GM23248 (cell line): ENCODE measurements at places on chromosomes 11 and 22.

GRCh38 chr11:44911029-44911814 is 39.5 kb downstream of the TP53I11 start:
- peaks cover 8% of the 10 kb centered on the region for H3K27me3 ChIP-seq
- H3K36me3 ChIP-seq: no peaks in the 10 kb centered on the region
- DNase-seq: peak; percentile 86
- no peaks in the 10 kb centered on the region for H3K4me1 ChIP-seq

DNA sequence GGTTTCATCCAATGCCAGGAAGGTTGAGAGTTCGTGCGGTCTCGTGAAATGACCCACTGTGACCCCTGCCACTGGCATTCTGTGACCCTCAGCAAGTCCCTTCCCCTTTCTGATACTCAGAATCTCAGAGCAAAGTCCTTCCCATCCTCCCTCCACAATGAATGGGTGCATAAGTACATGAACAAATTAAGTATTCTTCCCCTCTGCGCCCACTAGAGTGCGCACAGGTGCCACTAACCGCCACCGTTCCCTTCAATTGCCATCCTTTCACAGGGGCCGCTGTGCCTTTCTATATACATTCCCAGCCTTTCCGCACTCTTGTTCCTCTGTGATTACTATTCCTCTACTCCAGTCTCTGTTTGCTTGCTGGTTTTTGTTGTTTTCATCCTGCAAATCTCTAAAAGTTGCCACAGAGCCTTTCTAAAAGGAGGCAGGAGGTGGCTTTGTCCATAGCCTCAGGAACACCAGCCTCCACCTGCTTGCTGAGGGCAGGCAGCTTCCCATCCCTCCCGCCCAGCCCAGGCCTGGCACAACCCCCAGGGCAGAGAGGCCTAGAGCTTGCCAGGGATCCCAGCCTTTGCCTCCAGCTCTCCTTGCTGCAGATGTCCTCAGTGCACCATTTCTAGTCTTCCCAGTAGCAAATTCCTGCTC is 6.7 kb upstream of the AP1B1 start:
- no peaks in the 10 kb centered on the region for H3K27me3 ChIP-seq
- no peaks in the 10 kb centered on the region for H3K36me3 ChIP-seq
- peak; percentile 83 for DNase-seq

- H3K4me1 ChIP-seq: peaks cover 50% of the 10 kb centered on the region
- peak overlapping the region; percentile 72 for H3K27ac ChIP-seq
- DNase-seq: peak; percentile 22
- H3K27me3 ChIP-seq: no peaks in the 10 kb centered on the region
- peaks cover 16% of the 10 kb centered on the region; the same call in 1 of the 2 replicates for H3K36me3 ChIP-seq
Measured at GRCh38 chr22:37753746-37754145, 54.0 kb upstream of the GCAT start.

- H3K36me3 ChIP-seq: no peaks in the 10 kb centered on the region
- no peak overlapping the region for H3K27ac ChIP-seq
- peaks cover 6% of the 10 kb centered on the region; the same call in 1 of the 2 replicates for H3K4me1 ChIP-seq
- H3K27me3 ChIP-seq: no peaks in the 10 kb centered on the region
- H3K4me3 ChIP-seq: peak overlapping the region; percentile 92
- peak; percentile 74 for DNase-seq
Measured at GRCh38 chr11:63769042-63769713, 603 bp upstream of the ZFTA start.

DNA sequence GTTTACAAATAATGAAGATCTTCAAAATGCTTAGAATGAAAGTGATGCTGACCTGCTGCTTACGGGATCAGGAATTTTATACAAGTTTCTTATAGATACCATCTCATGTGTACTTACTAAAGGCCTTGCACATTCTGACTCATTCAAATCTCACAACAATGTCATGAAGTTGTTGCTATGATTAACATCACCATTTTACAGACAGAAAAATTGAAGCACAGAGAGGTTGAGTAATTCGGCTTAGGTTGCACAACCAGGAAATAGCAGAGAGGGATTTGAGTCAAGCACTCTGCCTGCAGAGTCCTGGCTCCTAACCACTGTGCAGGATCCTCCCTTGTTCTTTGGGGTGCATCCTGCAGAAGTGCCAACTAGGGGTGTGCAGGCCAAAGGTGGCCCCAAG is 471.9 kb downstream of the MIAT start:
- DNase-seq: peak; percentile 84
- peaks cover 44% of the 10 kb centered on the region for H3K4me1 ChIP-seq
- H3K27me3 ChIP-seq: no peaks in the 10 kb centered on the region
- peak overlapping the region; percentile 63 for H3K27ac ChIP-seq
- H3K36me3 ChIP-seq: no peaks in the 10 kb centered on the region

DNA sequence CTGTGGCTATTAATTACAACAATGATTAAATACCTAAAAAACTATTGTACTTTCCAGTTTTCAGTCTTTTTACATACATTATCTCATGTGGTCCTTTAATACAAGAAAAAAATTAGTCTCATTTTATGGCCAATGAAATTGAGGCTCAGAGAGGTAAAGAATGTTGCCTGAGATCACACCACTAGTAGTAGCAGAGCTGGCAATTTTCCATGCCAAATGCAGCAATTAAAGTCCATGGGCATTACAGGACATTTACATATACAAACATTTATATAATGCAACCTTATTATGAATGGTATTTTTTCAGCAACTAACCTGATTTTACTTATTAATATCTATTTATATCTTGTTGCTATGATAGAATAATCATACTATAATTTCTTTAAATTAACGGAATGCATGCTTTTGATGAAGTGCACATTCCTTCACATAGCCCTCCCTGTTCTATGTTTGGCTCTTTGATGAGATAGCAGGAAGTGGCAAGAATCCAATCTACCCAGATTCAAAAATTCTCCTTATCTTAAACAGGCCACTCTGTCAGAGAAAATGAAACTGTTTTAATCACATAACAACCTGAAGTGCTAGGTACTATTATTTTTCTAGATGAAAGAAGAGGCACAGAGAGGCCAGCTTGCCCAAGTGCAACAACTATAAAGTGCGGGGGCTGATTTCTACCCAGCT is 120.9 kb upstream of the LDLRAD3 start:
- H3K36me3 ChIP-seq: no peaks in the 10 kb centered on the region
- DNase-seq: no peak
- H3K27me3 ChIP-seq: no peaks in the 10 kb centered on the region
- H3K4me1 ChIP-seq: no peaks in the 10 kb centered on the region
- no peak overlapping the region for H3K4me3 ChIP-seq
- H3K27ac ChIP-seq: no peak overlapping the region

GRCh38 chr22:30447656-30448055 is 22.1 kb downstream of the MTFP1 start:
- no peak for DNase-seq
- no peak overlapping the region for H3K4me3 ChIP-seq
- no peaks in the 10 kb centered on the region for H3K27me3 ChIP-seq
- no peaks in the 10 kb centered on the region for H3K36me3 ChIP-seq

DNA sequence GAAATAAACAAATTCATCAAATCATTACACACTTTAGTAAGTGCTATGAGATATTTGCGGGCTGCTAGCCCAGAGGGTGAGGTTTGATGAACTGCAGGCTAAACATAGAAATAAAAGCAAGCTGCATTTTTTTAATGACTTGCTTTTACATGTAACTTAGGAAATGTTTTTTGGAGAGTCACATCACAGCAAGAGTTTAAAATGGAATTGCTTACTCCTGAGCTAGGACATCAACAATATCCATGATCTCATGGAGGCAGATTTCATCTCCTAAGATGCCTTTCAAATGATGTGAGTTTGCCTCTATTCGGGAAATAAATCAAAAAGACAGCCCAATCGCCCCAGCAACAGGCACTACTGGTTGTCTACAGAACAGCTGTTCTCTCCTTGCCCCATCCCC is 73.4 kb upstream of the CD44 start:
- H3K27me3 ChIP-seq: no peaks in the 10 kb centered on the region
- H3K27ac ChIP-seq: peak overlapping the region; percentile 73
- no peak overlapping the region for H3K4me3 ChIP-seq
- peaks cover 34% of the 10 kb centered on the region for H3K4me1 ChIP-seq

DNA sequence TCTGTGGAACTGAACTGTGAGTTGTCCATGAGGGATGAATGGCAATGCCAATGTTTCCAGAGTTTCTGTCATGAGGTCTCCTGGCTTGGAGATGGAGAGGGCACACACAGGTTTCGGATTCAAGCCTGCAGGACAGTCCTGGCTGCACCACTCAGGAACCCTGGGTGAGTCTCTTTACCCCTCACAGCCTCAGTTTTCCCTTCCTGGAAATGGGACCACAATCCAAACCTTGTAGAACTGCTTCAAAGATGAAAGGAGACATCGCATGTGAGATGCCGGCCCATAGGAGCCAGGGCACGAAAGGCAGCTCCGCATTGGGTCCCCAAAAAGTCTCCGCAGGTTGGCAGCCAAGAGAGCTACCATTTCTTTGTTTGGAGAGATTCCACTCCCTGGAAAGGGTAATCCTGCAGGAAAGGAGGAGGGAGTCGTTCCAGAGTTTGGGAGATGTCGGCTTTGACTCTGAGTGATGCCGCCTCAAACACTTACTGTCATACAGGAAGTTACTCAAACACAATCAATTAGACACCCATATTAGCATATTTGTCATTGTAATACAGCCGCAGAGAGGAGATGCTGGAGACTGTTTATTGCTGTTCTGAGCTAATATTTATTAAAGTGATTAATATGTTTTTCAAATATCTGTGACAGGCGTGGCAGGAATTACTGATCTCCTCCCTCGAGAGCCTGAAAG is 318.3 kb downstream of the MN1 start:
- no peaks in the 10 kb centered on the region for H3K36me3 ChIP-seq
- H3K27me3 ChIP-seq: no peaks in the 10 kb centered on the region
- no peak overlapping the region for H3K27ac ChIP-seq
- H3K4me3 ChIP-seq: no peak overlapping the region

DNA sequence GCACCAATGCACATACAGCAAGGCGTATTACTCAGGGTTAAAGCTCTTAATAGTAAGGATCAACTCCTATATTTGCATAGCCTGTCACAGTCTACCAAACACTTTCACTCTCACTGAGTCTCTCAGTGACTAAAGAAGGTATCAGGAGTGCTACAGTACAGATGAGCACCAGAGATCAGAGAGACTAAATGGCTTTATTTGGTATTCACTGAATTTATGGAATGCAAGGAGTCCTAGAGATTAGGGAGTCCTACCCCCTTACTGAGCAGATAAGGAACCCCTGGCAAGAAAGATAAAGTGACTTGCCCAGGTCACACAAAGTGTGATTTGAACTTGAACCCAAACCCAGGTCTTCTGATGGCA is 396.4 kb upstream of the CCDC90B start:
- no peak for DNase-seq
- H3K4me3 ChIP-seq: no peak overlapping the region
- no peaks in the 10 kb centered on the region for H3K36me3 ChIP-seq
- 0 out of 2 replicates have a peak, but pooled peaks cover 7% of the 10 kb centered on the region for H3K4me1 ChIP-seq

GRCh38 chr11:69569306-69570200 is 71.4 kb upstream of the CCND1 start:
- H3K27me3 ChIP-seq: no peaks in the 10 kb centered on the region
- H3K4me3 ChIP-seq: no peak overlapping the region
- H3K4me1 ChIP-seq: peaks cover 14% of the 10 kb centered on the region

DNA sequence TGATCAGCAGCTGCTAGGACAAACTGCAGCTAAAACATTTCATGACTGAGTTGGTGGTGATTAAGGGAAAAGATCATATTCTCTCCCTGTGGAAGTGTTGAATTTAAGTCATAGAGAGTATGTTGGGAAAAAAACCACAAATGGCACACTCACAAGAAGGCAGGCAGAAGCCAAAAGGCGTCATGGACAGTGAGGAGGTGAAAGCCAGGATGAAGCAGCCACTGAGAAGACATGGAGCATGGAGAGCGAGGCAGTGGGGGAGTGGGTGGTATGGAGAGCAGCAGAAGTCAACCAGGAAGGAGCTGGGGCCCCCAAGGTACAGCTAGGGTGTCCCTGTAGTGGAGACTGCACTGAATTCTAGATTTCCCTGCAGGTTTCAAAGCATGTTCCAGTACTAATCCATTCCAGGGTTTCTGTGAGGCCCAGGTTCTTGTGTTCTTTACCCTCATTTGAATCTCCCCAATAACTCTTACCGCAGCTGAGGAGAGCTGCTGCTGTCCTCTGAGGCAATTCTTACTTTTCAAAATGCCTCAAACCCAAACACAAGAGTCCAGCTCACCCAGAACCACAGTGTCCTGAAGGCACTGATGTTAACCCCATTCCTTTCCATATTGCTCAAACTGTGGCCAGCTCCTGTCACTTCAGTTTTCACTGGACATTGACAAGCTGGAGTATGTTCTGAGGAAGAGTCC is 191.8 kb upstream of the E2F8 start:
- peak overlapping the region; percentile 44 for H3K27ac ChIP-seq
- H3K36me3 ChIP-seq: no peaks in the 10 kb centered on the region
- H3K27me3 ChIP-seq: no peaks in the 10 kb centered on the region
- peaks cover 36% of the 10 kb centered on the region for H3K4me1 ChIP-seq

DNA sequence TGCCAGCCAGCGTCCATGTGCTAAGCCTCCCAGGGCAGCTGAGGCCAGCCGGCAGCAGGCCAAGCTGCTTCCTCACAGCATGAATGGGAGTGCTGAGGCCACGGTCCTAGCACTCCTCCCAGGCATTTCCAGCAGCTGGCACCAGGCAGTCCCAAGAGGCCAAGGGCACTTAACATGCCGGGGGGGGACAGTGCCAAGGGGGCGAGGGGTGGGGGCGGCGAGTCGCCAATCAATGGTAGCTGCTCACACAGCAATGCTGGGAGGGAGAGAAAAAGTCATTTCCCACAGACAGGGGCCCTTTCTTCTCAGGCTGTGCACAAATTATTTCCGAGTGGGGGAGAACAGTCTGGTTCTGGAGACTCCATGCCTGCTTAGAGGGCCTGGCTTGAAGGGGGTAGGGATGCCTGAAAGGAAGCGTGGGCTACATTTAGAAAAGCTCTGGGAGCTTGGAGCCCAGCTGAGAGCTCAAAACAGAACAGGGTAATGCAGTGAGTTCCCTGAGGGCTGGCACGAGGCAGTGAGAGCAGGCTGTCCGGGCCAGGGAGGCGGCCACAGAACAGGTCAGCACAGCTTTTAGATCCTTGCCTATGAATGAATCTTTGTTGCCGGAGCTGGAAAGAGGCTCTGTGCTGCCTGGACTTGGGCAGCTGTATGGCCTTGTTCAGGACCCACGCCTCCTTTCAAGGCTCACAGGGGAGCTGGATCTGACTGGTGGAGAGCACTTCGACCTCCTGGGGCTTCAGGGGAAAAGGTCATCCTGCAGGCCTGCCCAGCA is 14.4 kb upstream of the TBC1D10A start:
- H3K36me3 ChIP-seq: peaks cover 65% of the 10 kb centered on the region
- DNase-seq: no peak
- H3K27ac ChIP-seq: no peak overlapping the region
- H3K27me3 ChIP-seq: no peaks in the 10 kb centered on the region
- H3K4me3 ChIP-seq: no peak overlapping the region

DNA sequence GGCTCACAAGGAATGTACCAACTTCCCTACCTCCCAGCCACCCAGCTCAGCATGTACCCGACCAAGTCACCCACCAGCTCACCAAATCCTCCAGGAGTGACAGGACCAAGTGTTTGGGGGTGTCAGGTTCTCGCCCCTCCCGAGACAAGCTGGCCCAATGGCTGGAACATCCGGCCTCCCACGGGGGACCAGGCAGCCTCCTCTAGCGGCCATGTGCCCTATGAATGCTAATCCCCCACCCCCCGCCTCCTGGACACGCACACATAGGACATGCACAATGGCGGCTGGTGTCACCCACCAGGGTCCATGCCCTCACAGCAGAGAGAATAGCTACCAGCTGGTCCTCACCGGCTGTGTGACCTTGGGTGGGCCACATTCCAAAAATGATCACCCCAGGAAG is 151.0 kb downstream of the MN1 start:
- H3K36me3 ChIP-seq: no peaks in the 10 kb centered on the region
- H3K27ac ChIP-seq: no peak overlapping the region
- DNase-seq: no peak
- H3K4me1 ChIP-seq: no peaks in the 10 kb centered on the region

GRCh38 chr22:44718418-44718817 is 16.4 kb downstream of the PRR5 start:
- H3K4me3 ChIP-seq: no peak overlapping the region
- H3K36me3 ChIP-seq: no peaks in the 10 kb centered on the region
- no peaks in the 10 kb centered on the region for H3K4me1 ChIP-seq
- DNase-seq: no peak
